ENCODE measurements at places on chromosomes 6 and 20.
A peak's percentile ranks its signal among the peaks of the same experiment; 100 is the strongest.

DNA sequence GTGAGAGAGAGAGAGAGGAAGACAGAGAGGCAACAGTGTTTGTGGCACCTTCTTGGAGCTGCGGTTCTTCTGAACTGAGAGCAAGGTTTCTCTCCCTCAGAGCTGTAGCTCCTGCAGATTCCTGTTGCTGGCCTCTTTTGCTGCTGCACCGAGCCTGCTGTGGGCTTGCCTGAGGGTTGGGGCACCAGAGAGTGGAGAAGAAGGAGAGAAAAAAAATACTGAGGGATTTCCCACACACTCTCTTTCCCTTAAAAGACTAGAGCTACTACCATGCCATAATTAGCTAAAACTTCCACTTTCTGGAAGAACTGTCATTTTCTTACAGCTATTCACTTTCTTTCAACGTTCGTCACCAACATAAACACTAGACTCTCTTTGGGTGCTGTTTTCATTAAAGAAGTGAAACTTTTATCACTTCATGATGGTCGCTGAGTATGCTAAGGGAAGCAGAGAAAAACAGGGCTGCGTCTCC lies 18.2 kb upstream of the ECI2 start:
- DNase-seq = no peak

DNA sequence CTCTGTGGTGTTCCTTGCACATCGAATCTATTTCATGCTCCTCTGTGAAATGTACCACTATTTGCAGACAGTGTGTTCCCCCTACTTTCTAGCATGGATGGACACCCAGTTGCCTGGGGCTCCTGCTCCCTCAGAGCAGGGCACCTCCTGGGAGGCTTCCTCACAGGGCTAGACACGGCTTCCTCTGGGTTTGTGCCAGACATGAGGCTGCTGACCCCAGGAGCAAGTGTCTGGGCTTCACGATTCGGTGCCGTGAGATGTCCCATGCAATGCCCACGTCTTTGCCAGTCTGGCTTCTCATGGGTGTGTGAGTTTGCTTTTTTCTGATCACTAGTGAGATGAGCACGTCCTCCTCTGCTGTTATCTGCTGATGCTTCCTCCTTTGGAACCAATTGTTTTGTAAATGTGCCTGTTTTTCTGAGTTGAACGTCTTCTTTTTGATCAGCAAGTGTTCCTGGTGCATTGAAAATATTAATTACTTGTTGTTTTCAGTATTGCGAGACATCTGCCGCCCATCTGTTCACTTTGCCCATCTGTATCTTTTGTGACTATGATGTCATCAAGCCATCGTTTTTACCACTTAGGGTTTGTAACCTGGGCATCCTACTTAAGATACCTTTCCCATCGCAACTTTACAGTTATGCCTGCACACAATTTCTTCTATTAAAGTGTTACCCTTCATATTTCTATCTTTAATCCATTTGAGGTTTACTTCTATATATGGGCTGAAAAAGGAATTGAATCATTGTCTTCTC lies 92.0 kb downstream of the TTLL2 start:
- DNase-seq = no peak

DNA sequence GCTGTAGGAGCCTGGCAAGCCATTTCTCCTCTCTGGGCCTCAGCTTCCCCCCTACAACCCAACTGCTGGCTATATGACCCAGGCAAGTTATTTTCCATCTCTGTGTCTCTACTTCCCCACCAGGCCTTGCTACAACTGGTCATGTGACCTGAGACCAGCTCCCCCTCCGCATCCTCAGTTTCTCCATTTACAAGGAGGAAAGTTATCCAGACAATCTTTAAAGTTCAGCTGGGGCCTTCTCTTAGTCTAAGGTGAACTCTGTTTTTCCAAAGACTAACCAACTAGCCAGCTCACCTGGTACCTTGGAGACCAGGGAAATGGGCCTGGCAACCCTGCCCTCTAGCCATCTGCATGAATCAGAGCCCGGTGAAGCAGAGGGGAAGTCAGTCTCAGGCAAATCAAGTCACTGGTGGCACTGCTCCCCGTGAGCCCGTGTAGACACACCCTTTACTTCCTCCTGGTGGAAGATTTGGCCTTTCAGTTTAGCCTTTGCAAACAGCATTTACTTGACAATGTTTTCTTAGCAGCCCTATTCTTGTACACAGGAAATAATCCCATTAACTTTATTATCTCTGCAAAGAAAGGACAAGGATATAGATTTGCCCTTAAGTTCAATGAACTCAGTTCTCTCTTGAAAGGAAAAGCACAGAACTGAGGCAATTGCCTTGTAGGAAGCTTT lies 157.7 kb downstream of the VEGFA start:
- DNase-seq = no peak

GRCh38 chr6:147944122-147944521 lies 398.5 kb upstream of the SASH1 start:
- no peak for DNase-seq

- DNase-seq = no peak
Measured at GRCh38 chr6:164502833-164503232, 806.6 kb downstream of the C6orf118 start.

GRCh38 chr6:75098709-75099108 lies 107.1 kb downstream of the COL12A1 start:
- no peak for DNase-seq

DNA sequence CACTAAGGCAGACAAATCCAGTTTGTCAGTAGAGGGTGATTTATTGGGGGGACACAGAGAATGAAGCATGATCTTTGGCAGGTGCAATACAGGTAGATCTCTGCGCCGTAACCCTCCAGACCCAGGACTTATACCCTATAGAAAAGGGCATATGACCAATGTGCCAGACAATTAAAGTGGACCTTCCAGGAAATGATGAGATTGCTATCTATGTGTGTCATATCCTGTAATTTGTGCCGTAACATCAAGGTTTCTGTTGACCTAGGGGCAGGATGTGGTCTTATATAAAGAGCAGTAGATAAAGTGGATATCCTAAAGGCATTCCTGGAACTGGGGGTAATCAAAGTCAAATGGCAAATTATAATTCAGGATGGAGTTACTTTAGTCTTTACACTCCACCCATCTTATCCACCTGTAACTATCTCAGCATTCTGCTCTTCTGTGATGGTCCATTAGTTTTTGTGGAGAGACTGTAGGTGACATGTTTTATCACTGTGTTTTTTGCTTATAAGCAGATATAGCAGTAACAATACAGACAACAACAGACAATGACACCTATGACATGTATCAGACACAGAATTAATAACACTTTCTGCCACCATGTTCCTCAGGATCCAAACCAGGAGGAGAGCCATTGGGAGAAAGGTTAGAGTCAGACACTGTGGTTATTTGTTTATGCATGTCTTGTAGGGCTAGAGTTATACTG lies 43.1 kb upstream of the ZNF337 start:
- no peak for DNase-seq

- no peak for DNase-seq
Measured at GRCh38 chr20:8490076-8490830, 358.2 kb downstream of the PLCB1 start.

DNA sequence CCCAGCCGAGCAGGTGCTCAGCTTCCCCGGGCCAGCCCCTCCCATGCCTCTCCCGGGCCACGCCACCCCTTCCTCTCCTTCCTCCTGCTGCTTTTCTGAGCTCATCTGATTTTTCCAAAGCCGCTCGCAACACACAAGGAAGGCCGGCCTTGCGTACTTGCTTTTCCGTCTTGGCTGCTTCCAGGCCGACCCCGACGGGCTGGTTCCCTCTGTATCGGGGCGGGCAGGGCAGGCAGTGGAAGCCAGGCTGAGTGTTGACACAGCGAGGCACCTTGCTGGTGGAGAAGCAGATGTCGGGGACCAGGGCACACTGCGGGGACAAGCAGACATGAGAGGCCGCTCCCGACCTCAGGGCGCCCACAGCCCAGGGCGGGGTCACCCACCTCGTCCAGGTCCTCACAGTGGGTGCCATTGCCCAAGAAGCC lies 21.1 kb downstream of the THBS2 start:
- no peak for DNase-seq

- DNase-seq = no peak
Measured at GRCh38 chr6:44034391-44034861, 92.8 kb downstream of the MRPL14 start.

DNA sequence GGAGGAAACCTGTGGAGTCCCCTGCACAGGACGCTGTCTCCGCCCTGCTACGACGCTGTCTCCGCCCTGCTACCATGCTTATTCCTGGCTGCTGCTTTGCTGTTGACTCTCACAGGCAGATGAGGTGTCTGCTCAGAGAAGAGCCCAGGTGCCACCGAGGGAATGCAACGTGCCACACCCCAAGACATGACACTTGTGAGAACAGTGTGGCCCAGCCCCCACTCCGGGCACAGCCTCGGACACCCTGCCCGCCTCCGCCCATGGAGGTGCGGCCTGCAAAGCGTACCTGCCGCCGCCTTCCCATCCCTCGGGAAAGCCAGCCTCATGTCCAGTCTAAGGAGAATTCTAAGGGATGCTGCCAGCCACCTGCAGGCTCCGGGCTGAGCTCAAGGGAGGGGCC lies 15.6 kb upstream of the MRGBP start:
- no peak for DNase-seq

DNA sequence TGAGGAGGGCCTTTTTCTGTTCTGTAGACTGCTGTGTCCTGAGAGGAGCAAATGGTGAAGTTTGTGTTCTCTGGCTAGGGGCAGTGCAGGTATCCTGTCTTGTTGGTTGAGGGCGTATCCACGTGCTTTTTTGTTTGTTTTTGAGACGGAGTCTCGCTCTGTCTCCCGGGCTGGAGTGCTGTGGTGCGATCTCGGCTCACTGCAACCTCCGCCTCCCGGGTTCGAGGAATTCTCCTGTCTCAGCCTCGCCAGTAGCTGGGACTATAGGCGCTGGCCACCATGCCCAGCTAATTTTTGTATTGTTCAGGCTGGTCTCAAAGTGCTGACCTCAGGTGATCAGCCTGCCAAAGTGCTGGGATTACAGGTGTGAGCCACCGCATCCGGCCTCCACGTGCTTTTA lies 10.8 kb upstream of the PXDC1 start:
- no peak for DNase-seq

- DNase-seq = no peak
Measured at GRCh38 chr6:46772762-46773161, 20.4 kb upstream of the MEP1A start.

- no peak for DNase-seq
Measured at GRCh38 chr20:20903773-20904500, 191.5 kb upstream of the RALGAPA2 start.

DNA sequence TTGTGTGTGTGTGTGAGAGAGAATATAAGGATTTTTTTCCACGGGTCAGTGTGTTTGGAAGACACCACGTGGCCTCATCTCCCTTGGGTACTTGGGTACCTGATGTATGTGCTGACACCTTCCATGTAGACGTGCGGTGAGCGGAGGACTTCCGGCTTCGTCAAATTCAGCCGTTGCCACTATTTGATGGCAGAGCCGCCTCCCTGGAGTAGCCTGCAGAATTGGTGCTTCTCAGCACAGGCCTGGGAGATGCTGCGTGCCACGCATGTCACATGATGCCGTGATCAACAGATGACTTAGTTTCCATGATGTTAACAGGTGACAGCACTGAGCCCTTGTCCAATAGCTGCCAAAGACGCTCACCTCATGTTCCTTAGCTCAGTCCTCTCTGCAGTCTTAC lies 69.4 kb downstream of the CDH4 start:
- DNase-seq = no peak

DNA sequence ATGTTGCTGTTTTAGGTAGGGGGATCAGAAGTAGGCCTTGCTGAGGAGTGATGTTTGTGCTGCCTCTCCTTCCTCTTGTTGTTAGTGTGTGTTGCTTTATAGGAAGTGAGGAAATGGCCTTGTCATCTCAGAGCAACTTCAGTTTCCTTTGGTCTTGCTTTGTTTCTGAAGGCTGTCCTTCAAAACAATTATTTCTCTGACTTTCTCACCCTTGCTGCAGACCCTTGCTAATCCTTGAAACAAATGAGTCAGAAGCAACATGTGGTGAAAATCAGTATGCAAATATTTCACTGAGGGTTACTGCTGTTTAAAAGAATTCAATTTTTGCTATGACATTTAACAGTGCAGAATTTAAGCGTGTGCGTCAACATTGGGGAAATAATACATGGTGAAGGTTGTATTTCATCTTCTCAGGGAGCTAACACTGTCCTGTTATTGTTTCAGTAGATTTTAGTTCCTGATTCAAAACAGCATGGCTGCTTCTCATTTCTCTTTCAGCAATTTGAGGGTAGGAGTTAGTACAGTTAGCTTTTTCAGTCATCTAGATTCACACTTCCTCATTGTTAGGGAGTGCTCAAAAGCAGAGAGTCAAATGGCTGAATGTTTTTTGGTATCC lies 13.8 kb downstream of the RNF144B start:
- no peak for DNase-seq

- peak; percentile 20 for DNase-seq
Measured at GRCh38 chr6:42692137-42692911, 30.1 kb downstream of the PRPH2 start.

DNA sequence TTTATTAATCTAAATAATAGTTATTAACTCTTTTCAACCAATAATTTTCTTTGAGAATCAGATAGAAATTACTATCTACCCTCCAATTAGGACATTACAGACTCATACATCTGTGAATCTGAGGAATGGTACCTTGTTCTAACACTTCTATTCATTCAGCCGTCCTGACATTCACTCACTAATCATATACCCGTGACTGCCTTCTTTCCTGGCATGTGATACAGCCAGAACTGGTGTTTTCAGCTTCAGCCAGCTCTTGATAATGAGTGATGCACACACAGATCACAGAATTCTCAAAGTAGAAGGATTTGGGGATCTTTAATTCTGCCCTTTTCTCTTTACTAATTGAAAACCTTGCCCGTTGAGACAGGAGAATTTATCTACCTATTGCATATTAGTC lies 499.9 kb downstream of the UTRN start:
- no peak for DNase-seq

- DNase-seq = no peak
Measured at GRCh38 chr6:167426651-167427050, 101.8 kb downstream of the TTLL2 start.

DNA sequence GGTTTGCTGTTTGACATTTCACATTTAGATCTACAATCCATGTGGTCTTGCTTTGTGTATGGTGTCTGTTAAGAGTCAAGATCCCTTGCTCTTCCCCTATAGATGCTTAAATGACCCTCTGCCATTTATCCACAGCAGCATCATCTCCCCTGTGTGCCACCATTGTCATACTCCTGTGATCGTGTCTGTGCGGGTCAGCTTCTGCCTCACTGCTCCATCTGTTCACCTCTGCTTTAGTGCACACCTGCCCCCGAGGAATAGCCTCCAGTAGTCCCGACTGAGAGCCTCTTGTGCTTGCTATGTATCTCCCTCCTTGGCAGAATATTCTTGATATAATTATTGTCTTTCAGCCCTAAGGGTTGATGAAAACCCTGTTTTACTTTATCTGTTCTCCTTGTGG lies 551.2 kb downstream of the CDH26 start:
- no peak for DNase-seq

- no peak for DNase-seq
Measured at GRCh38 chr20:18514127-18514526, 6.4 kb downstream of the SEC23B start.

GRCh38 chr6:152398993-152399392 lies 238.2 kb downstream of the SYNE1 start:
- DNase-seq = no peak

GRCh38 chr20:33859157-33859695 lies 48.1 kb downstream of the CHMP4B start:
- peak; percentile 27 for DNase-seq

All from stimulated activated naive CD8-positive, alpha-beta T cell treated with anti-CD3 and anti-CD28 coated beads, Interleukin-15, Interleukin-2, amounts not matched to agents 100 U/mL and 50 U/mL, for 24 hours (primary cell).